ENCODE measurements at places on chromosomes 3 and 15.

- no peak for DNase-seq
Measured at GRCh38 chr3:26132942-26133341, 343.1 kb downstream of the OXSM start.

GRCh38 chr3:114392831-114393230, 99.0 kb downstream of the TIGIT start:
- no peak for DNase-seq

DNA sequence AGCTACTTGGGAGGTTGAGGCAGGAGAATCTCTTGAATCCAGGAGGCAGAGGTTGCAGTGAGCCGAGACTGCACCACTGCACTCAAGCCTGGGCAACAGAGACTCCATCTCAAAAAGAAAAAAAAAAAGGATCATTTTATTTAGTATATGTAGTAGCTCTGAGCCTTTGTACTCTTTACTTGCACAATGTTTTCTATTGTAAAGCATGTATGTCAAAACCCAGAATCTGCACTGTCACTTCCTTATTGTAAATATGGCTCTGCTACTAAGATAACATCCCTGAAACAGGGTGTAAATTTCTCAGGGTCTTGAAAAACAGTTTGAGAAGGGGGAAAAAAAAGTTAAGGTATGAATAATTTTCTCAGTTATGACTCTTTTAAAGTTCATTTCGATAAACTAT, 35.1 kb downstream of the SLMAP start:
- DNase-seq: no peak

GRCh38 chr15:61840090-61840489, 220.2 kb downstream of the VPS13C start:
- DNase-seq: no peak

DNA sequence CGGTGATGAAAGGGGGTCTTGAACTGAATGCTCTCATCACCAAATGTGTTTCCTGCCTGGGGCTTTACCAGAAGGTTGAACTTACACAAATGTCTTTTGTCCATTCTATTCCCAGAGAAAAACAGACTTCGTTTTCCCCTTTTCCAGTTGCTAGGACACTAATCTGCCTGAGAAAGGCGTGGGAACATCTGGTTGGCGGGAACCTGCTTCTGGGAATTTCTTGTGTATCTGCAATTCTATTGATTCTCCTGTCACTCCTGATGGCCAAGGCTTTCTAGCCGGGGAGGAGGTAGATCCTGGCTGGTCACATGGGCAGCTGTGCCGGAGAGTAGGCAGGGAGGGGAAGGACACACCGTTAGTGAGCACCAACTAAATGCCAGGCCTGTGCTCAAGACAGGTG, 31.1 kb upstream of the CCDC174 start:
- no peak for DNase-seq

GRCh38 chr3:129605203-129605921, 1.1 kb downstream of the PLXND1 start:
- no peak for DNase-seq

- DNase-seq: no peak
Measured at GRCh38 chr3:9780458-9780812, 10.7 kb upstream of the CAMK1 start.

GRCh38 chr15:34258151-34258550, 33.3 kb downstream of the EMC4 start:
- DNase-seq: no peak

DNA sequence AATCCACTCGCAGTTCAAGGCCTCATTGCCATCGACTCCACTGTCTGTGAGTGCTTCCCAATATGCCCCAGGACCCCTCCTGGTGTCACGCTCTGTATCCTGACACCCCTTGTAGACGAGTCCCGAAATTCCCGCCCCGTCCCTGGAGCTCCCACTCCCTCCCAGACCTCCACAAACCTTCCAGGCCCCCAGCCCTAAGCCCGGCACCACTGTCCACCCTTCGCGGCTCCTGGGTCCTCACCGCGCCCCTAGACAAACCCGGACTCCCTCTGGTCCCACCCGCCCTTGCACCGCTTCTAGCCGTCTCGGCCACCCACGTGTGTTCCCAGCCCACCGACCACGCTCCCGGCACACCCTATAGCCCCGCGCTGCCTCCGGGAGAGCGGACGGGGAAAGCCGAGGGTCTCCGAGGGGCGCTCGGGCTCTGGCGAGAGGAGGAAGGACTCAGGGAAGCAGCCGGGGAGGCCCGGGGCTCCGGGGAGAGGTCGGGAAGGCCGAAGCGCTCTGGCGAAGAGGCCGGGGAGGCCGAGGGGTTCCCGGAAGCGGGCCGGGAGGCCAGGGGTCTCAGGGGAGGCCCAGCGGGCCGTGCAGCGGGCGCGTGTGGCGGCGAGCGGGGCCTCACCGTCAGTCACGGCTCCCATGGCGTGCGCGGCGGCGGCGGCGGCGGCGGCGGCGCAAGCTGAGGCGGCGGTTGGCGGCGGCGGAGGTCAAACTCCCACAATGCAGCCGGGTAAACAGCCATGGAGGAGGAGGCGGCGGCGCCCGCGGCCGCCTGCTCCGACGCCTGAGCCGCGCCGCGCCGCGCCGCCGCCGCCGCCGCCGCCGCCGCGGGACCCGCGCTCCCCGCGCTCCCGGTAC, at the start of the genes ATXN7 and THOC7:
ATXN7 (plus strand) TSS at position 718 of the 858 bp plus-strand sequence. CDS start 48,732 bp downstream, outside the sequence.
THOC7 (minus strand) TSS at position 656 of the 858 bp plus-strand sequence; CDS start at position 641, 15 bp downstream.
- DNase-seq: peak; percentile 57

GRCh38 chr15:77851691-77852090, 219.0 kb upstream of the LINGO1 start:
- DNase-seq: peak; percentile 21

DNA sequence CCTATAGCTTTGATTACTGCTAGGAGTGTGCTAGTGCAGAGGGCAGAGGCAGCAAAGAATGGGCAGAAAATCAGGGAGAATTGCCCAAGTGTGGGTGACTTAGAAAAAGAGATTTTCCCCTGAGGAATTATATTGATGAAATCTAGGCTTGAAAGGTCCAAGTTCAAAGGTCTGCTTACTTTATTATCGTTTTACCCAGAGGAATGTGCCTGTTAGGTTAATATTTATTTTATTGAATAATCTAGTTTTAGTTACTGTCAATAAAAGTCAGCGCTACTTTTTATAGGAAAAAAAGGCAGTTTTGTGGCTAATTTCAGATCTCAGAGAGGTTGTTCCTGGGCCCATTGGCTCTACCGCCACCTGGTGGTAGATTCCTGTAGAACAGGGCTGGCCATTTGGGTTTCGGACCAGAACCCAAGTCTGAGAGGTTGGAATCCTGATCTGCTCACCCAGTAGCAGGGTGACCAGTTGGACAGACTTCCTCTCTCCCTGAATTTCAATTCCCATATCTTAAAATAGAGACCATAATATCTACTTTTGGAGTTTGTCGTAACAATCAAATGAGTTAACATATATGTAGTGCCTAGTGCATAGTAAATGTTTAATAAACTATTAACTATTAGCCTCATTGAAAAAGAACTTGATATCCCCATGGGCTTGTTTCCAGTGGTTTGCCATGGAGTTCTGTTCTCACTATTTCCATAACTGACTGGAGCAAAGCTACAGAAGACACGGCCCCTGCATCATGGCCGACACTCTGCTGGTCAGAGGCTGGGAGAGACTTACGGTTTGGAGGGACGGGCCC, 62.7 kb upstream of the ZNF148 start:
- DNase-seq: peak; percentile 11

DNA sequence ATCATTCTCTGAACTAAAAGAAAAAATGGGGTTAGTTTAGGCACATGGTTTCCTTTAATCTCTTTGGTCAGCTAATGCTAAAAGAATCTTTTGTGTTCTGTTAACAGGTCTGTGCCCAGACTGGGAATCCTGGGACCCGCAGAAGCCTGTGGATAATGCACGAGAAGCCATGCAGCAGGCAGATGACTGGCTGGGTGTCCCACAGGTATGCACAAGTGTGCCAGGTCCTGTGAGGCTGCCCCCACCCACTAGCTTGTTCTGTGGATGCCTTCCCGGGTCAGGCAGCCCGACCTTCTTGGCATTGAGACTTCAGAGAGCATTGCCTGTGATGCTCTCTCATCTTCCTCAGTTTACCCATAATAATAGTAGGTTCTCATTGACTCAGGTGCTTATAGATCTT, 70.4 kb downstream of the FLNB start:
- DNase-seq: no peak

DNA sequence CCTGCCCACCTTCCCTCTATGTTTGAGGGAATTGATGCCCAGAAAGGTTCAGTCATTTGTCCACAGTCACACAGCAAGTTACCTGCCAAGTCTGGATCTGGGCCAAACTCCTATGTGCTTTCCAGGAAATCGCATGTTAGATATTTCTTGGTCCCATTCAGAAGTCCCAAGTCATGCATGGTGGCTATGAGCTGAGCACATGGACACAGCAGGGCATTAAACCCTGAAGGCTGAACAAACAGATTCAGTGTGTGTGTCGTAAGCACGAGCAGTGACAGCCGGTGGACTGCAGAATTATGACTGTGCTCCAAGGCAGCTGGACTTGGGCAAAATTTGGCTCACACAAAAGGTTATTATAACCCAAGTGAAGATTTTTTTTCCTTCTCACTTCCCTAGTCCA, 11.4 kb upstream of the SLC6A6 start:
- DNase-seq: no peak

- DNase-seq: peak; percentile 75
Measured at GRCh38 chr15:90221246-90221900, 12.4 kb downstream of the CIB1 start.

DNA sequence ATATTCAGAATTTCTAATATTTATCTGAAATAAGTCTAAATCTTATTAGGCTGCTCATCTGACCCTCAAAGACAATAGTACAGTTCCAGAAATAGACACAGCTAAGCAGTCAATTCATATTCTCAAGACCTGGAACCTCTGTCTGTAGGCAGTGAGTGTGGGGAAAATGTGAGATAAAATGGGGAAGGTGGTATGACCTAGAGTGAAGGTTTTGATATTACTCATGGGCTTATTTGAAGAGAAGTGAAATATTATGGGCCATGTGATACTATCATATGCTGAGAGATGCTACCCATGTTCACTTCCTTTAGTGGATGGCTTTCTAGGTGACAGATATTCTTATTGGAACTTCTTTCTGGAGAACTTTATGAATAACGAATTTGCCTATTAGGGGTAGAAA, 33.5 kb downstream of the TGFBR2 start:
- DNase-seq: no peak

- DNase-seq: no peak
Measured at GRCh38 chr15:66734961-66735908, 33.2 kb downstream of the SMAD6 start.

- no peak for DNase-seq
Measured at GRCh38 chr15:89754361-89755154, 3.5 kb upstream of the MESP1 start.

DNA sequence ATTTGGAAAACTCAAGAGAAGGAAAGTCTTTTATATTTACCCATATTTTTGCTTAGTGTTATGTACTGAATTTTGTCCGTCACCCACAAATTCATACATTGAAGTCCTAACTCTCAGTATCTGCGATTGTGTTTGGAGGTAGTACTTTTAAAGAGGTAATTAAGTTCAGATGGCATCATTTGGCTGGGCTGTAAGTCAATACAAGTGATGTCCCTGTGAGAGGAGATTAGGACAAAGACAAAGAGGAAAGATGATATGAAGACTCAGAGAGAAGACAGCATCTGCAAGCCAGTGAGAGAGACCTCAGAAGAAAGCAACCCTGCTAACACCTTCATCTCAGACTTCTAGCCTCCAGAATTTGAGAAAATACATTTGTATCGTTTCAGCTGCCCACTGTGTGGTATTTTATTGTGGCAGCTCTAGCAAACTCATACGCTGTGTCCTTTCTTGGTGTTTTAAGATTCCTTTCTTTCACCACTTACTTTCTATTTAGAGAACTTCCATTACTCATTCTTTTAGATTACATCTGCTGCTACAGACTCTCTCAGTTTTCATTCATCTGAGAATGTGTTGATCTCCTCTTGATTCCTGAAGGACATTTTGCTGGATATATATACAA, 17.0 kb downstream of the LRCH3 start:
- no peak for DNase-seq

DNA sequence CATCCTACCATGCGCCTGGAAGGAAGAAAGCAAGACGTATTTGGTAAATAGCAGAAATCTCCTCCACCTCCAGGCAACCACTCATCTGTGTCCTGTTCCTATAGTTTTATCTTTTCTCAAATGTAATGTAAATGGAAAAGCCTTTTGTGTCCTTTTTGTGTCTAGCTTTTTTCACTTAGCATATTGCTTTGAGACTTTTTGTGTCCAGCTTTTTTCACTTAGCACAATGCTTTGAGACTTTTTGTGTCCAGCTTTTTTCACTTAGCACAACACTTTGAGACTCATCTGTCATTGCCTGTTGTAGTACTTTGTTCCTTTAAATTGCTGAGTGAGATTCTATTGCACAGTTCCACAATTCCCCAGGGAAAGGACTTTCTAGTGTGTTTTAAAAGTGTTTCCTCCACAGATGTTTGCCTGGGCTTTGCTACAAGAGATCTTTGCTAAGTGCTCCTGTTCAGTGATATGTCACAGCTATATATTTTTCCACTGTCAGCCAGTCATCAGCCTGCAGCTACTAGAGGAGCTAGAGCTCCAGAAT, 27.9 kb upstream of the MUC13 start:
- no peak for DNase-seq

DNA sequence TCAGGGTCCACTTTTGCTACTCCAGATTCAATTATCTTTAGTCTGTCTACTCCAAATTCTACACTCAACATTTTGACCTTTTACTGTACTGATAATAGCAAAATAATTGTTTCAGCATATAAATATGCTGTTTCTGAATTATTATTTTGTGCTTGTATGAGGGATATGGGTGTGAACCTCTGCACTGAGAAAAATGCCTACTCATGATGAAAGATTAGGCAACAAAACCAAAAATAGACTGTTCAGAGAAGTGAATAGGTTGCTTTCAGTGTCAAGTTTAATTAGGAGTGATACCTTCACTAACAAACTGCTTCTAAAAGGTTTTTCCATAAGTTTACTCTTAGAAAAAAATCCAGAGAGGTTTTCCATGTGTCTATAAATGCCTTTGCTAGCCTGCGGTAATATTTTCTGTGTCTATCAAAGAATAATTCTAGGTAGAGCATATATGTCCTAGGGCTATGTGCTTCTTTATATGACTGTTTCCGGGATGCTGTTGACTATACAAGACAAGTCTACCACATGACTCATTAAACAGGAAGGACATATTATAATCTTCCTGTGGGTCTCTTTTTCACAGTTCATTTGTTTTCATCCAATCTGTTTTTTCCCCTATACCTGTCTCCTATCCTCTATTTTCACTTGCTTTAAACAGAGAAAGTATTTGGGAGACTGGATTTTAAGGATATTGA, 218.5 kb upstream of the TTC14 start:
- DNase-seq: no peak

DNA sequence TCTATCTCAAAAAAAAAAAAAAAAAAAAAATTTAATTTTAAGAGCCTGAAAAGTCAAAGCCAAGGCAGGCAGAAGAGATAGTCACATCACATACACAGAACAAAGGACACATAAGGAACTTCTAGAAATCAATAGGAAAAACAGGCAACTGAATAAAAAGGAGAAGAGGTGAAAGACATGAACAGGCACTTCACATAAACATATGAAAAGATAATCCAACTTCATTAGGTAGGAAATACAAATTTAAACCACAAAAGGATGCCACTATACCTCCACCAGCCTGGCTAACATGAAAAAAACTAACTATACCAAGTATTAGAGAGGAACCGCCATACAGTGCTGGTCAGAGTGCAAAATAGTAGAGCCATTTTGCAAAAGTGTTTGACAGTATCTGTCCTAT, 14.1 kb downstream of the CCDC12 start:
- no peak for DNase-seq
